ENCODE measurements at places on chromosomes 7 and 10.

DNA sequence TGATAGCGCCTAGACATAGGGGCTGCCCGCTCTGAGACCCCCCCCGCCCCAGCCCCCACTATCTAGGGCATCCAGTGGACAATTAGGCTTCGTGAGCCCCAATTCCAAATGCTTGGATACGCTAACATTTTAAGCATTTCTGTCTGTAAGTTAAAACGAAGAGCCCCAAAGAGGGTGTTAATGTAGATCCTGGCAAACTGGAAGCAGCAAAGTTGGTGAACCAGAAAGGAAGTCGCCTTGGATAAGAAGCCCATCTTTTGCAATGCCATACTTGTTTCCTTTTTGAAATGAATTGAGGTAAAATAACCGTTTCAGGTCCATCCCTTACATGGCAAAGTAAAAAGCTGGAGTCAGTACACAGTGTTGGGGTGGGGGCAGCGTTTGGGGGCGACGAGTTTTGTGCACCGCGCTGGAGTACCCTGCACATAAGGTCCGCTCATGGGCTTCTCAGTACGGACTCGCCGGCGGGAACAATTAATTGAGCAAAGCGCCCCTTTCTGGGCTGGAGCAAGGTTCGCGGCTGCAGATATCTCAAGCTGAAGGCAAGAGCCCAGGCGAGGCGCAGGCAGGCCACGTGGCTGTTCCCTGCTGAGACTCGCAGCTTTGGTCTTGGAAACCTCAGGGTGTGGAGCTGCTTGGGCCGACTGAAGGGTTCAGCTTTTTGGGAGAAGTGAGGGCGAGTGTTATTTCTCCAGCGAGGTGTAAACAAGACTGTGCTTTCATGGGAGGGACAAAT lies 1.4 kb upstream of the TWIST1 start:
- DNase-seq = no peak

GRCh38 chr10:103649654-103650423 lies 156.3 kb downstream of the NEURL1 start:
- DNase-seq = no peak

DNA sequence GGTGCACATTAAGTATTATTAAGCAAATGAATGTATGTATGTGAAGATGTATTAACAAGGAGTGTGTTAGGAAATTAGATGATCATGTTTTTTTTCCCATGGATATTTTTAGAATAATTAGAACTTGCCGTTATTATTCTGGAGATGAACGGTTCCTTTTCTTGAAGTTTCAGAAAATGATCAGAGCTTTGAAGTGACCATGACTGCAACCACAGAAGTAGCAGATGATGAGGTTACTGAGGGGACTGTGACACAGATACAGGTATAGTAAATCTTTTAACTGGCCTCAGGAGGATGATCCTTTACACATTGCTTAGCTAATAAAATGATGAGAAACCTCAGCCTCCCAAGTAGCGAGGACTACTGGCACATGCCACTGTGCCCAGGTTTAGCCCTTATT lies 18.6 kb downstream of the DMTF1 start:
- no peak for DNase-seq

GRCh38 chr7:85565276-85565675 lies 378.4 kb upstream of the SEMA3D start:
- DNase-seq = no peak

DNA sequence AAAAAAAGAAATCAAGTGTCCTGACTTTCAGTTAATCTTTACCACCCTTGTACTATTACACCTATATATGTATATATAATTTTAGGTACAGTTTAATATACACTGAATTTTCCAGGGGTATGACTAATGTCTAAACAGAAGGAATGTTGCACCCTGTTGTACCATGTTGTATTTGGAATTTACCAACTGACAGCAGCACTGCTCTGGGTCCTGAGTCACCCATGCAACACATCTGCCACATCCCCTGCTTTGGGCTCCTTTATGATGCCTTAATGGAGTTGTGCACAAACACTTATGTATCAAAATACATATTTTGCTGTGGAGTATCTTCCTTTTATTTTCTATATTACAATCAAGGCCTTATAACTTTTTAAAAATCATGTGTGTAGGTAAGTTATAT lies 21.2 kb downstream of the YAE1 start:
- no peak for DNase-seq

DNA sequence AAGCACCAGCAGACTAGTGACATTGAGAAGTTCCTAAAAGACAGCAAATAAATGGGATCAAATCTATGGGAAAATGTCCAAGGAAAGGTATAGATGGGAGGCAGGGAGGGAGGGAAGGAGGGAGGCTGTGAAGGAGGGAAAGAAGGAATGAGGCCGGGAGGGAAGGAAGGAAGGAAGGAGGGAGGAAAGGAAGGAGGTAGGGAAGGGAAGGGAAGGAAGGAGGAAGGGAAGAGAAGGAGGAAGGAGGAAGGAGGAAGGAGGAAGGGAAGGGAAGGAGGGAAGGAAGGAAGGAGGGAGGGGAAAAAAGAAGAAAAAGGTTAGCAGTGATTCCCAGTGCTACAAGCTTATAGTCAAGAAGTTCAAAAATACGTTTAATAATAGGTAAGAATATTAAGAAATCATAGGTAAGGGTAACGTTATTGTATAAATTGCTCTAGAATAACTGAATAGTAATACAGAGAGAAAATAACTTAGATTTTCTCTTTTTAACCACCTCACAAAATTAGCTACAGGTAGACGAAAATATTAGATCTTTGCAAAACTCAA lies 106.9 kb downstream of the LMBR1 start:
- DNase-seq = no peak

DNA sequence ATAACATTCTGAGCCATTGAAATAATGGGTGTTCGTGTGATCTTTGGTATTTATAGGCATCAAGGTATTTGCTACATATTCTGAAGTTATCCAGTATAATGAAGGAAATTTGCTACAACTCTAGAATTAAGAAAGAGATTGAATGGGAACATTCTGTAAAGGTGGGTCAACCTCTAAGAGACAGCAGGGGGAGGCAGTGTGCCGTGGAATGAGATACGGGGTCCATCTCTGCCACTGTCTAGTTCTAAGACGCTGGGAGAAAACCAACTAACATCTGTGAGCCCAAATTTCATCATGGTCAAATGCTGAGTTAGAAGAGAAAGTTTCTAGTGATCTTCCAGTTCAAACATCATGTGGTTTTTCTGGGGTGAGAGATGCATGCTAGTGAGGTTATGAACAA lies 368.9 kb downstream of the SORCS1 start:
- no peak for DNase-seq

DNA sequence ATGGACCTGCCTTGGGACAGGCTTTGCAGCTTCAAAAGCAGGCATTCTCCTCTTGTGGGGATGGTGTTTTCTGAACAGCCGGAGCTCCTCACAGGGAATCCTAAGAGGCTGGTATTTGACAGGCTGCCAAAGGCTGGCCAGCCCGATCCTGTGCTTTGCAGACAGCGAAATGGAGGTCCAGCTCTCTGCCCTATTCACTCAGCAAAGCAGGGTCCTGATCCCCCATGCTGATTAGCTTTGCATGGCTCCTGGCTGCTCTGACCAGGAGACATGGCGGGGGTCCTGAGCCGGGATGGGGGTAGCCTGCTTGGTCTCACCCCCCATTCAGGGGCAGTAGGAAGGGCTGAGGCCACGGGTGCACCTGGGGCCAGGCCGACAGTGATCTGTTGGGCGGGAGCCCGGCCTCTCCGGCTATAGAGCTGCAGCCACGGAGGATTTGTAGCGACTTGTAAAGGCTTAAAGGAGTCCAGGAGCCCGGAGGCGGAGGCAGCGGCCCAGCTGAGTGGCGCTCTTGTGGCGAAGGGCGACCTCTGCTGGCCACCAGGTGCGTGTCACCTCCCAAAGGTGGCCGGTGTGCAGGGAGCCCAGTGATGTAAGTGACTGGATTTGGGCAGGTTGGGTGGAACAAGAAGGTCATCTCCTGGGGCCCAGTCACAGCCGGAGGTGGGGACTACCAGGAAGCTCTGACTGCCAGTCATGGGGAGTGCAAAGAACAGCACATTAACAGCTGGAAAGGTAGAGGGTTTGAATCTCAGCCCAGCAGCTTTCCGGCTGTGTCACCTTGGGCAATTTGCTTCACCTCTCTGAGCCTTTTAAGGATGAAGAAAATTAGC lies 126.5 kb downstream of the ZMIZ1 start:
- peak; percentile 80 for DNase-seq

GRCh38 chr10:14508725-14509124 lies 178.0 kb upstream of the FRMD4A start:
- no peak for DNase-seq

GRCh38 chr10:6162589-6163356 lies 40.0 kb upstream of the PFKFB3 start:
- DNase-seq = no peak

- no peak for DNase-seq
Measured at GRCh38 chr7:88614736-88615135, 144.8 kb upstream of the ZNF804B start.

- DNase-seq = no peak
Measured at GRCh38 chr10:24762161-24762924, 38.7 kb upstream of the ARHGAP21 start.

DNA sequence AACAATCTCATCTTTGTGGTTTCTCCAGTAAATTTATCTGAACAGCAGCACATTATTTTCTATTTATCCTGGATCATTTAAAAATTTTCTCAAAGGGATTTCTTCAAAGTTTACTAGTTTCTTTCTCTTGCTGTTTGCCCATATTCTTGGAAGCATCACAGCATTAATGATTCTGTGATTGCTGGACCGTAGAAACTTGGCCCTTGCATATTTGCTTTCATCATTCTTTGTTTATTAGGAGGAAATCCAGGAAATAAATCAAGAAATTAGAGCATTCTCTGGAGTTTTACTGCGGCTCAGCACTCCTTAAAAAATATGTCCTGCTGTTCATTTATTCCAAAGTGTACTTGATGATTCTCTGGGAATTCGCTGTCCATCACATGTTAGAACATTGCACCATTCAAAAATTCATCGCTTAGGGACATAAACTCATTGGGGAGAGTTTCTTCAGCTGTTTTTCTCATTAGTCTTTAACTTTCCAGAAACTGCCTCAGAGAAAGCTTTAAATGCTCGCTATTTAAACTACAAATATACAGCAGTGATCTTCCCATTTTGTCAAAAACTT lies 264.0 kb upstream of the CDC14C start:
- no peak for DNase-seq

GRCh38 chr7:44754802-44755697 lies 6.4 kb downstream of the ZMIZ2 start:
- no peak for DNase-seq

- no peak for DNase-seq
Measured at GRCh38 chr10:59463909-59464308, 101.6 kb upstream of the FAM13C start.

GRCh38 chr10:132406750-132407149 lies 9.8 kb downstream of the PWWP2B start:
- no peak for DNase-seq

GRCh38 chr7:45363669-45364068 lies 206.1 kb downstream of the RAMP3 start:
- no peak for DNase-seq

- DNase-seq = no peak
Measured at GRCh38 chr10:49335364-49335972, 36.5 kb downstream of the C10orf71 start.

DNA sequence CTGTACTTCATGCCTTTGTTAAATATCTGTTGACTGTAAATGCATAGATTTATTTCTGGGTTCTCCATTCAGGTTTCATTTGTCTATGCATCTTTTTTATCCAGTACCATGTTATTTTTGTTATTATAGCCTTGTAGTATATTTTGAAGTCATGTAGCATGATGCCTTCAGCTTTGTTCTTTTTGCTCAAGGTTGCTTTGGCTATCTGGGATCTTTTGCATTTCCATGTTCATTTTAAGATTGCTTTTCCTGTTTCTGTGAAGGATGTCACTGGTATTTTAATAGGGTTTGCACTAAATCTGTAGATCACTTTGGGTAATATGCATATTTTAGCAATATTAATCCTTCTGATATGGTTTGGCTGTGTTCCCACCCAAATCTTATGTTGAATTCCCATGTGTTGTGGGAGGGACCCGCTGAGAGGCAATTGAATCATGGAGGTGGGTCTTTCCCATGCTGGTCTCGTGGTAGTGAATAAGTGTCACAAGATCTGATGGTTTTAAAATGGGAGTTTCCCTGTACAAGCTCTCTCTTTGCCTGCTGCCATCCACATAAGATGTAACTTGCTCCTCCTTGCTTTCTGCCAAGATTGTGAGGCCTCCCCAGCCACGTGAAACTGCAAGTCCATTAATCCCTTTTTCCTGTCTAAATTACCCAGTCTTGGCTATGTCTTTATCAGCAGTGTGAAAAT lies 302.8 kb upstream of the SEMA3C start:
- DNase-seq = no peak

DNA sequence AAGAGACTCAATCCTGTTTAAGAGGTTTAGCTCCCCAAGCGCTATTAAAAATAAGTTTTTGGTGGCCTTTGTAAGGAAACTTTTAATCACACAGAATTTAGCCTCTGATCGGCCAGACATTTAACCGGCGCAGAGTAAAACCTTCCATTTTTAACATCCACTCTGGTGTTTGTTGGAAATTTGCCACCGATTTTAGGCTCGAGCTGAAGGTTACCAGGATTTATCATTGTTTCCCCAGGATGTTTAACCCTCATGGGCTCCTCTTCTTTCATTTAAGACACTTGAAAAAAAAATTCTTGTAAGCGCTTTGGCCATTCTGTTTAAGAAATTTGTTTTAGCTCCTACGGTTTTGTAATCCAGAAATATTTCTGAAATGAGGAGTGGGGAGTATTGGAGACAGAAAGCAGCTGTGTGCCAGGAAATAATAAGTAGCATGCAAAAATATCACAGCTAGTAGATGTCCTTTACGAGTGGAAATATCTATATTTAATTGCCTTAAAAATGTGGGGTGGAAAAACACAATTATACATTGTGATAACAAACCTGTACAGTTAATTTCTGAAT lies 3.4 kb downstream of the NEUROD6 start:
- no peak for DNase-seq

DNA sequence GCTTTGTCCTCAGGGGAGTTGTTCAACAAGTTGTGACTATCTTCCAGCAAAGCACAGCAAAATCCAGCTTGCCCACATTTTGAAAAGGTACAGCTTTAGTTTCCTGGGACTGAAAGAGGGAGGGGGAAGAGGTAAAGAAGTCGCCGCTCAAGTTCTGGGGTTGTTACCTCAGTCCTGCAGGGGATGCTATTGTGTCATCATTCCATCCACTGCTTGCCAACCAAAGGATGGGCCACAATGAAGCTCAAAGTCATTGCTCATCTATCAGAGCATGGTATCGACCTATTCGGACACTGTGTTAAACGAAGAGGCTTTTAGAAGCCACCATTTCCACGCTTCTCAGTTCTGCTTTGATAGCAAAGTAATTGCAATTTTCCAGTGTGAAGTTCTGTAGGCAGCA lies 34.3 kb downstream of the NPY start:
- DNase-seq = no peak

DNA sequence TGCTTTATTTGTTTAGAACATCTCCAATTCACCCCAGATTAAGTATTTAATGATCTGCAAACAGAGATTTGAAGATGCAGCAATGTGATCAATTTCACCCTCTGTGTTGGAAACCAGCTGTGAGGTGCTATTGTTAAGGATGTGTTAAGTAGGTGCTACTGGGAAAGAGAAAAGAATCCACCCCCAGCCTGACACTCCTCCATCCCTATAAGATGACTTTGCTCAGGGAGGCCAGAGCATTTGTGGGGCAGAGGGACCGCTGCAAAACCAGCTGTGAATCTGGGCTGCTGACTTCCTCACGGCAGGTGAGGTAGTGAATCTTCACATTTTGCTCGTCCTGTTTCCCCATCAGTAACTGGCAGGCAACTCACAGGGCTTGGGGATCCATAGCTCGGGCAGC lies 297.5 kb downstream of the GFRA1 start:
- no peak for DNase-seq

All from activated naive CD8-positive, alpha-beta T cell treated with anti-CD3 and anti-CD28 coated beads for 36 hours (primary cell).